ENCODE measurements at places on chromosomes 11 and 22. TPM values are rescaled to one million over a fixed set of nuclear protein-coding genes. Genes with fewer than 3 reads are reported as not detected.
A peak's percentile ranks its signal among the peaks of the same experiment; 100 is the strongest.

DNA sequence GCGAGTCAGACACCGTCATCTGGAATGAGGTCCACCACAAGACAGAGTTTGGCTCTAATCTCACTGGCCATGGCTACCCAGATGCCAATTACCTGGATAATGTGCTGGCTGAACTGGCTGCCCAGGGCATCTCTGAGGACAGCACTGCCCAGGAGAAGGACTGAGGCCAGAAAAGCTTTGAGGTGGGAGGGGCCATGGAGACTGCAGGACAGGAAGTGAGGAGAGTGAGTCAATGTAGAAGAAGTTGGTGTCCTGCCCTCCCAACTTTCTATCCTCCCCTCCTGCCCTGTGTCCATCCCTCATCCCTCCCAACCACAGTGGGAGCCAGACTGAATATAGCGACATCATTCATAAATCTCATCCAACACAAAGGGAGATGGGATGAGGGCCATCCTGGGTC, 8.0 kb downstream of the MPEG1 start:
- DNase-seq, result no peak
- H3K4me3 ChIP-seq, result no peak overlapping the region
- H3K36me3 ChIP-seq, result no peaks in the 10 kb centered on the region
- no peaks in the 10 kb centered on the region for H3K4me1 ChIP-seq

DNA sequence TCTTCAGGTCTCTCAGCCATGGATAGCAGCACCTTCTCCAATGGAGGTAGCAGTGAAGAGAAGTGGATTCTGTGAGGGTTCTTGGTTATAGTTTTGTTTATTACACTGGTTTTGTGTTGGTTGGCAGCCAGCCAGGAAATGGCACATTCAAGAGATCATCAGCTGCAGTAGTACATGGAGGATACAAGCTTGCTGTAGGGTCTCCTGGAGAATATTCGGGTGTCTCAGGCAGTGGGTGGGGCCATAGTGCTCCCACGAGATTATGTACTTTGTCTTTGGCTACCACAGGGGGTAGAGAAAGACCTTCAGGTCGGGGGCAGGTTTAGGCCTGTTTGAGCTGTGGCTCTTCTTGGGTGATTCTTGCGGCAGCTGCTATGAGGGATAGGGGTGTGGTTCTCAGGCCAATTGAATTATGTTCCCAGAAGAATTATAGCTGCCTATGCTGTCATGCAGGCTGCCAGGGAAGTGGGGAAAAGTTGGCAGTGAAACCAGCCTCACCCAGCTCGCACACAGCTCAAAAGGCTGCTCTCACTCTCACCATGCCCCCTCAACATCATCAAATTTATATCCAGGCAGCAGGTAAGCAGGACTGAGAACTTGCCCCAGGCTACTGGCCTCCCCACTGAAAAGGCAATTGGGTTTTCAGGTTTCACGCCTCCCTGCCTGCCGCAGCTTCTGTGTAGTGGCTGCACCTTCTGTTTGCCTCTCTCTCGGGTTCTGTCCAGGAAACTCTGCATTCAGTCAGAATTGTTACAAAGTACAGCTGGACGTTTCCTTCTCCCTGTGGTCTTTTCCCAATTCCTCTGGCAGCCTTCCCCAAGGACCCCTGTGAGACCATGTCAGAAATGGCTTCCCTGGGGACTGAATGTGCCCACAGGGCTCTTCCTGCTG, 435.5 kb downstream of the LUZP2 start:
- no peaks in the 10 kb centered on the region for H3K4me1 ChIP-seq
- H3K4me3 ChIP-seq, result no peak overlapping the region
- no peaks in the 10 kb centered on the region for H3K27me3 ChIP-seq
- H3K27ac ChIP-seq, result no peak overlapping the region
- H3K36me3 ChIP-seq, result no peaks in the 10 kb centered on the region

GRCh38 chr11:2099516-2100349, 39.5 kb downstream of the IGF2 start:
- no peaks in the 10 kb centered on the region for H3K4me1 ChIP-seq

DNA sequence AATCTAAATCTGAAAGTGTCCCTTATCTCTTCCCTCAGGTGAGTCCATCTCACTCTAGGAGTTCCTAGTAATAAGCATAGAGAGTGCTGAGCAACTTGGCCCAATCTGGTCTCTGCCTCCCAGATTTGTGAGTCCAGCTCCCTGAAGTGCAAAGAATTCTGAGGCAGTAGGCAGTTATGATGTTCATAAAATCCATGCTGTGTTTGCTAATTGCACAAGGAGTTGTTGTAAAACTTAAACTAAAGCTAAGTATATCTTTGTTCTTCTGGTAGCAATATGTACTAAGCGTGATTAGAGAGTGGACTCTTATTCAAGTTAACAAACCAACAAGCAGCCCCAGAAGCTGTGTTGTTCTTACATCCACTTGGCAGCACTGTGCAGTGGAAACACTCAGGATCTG, 7.6 kb upstream of the PTH start:
- no peak for DNase-seq
- H3K27me3 ChIP-seq, result no peaks in the 10 kb centered on the region
- no peak overlapping the region for H3K27ac ChIP-seq
- no peaks in the 10 kb centered on the region for H3K36me3 ChIP-seq
- H3K4me1 ChIP-seq, result no peaks in the 10 kb centered on the region
- no peak overlapping the region for H3K4me3 ChIP-seq

- peak overlapping the region; percentile 16 for H3K27ac ChIP-seq
- peaks cover 36% of the 10 kb centered on the region for H3K4me1 ChIP-seq
- no peak overlapping the region for H3K4me3 ChIP-seq
Observed at GRCh38 chr22:25536589-25536988, 27.9 kb upstream of the GRK3 start.

- DNase-seq, result peak; percentile 89
- no peak overlapping the region for H3K4me3 ChIP-seq
- no peaks in the 10 kb centered on the region for H3K27me3 ChIP-seq
- no peaks in the 10 kb centered on the region for H3K36me3 ChIP-seq
- H3K4me1 ChIP-seq, result peaks cover 11% of the 10 kb centered on the region
Observed at GRCh38 chr22:44351685-44352377, 39.1 kb upstream of the SHISAL1 start.

- H3K36me3 ChIP-seq, result no peaks in the 10 kb centered on the region
- no peaks in the 10 kb centered on the region for H3K27me3 ChIP-seq
- DNase-seq, result no peak
- H3K4me1 ChIP-seq, result no peaks in the 10 kb centered on the region
- no peak overlapping the region for H3K27ac ChIP-seq
- no peak overlapping the region for H3K4me3 ChIP-seq
Observed at GRCh38 chr11:36254713-36255112, 34.5 kb downstream of the COMMD9 start.

The MS4A3 gene
- not detected for total RNA-seq

- peaks cover 29% of the 10 kb centered on the region for H3K4me1 ChIP-seq
- no peak overlapping the region for H3K4me3 ChIP-seq
- H3K27me3 ChIP-seq, result no peaks in the 10 kb centered on the region
- H3K27ac ChIP-seq, result no peak overlapping the region
Observed at GRCh38 chr11:66338276-66339161, 2.3 kb upstream of the RIN1 start.

GRCh38 chr22:26239581-26239980, 70.3 kb downstream of the SEZ6L start:
- no peak overlapping the region for H3K27ac ChIP-seq
- H3K4me3 ChIP-seq, result no peak overlapping the region
- H3K4me1 ChIP-seq, result no peaks in the 10 kb centered on the region
- H3K27me3 ChIP-seq, result no peaks in the 10 kb centered on the region

GRCh38 chr11:65134952-65135632, 773 bp upstream of the SYVN1 start:
- DNase-seq, result peak; percentile 98
- H3K36me3 ChIP-seq, result peaks cover 30% of the 10 kb centered on the region
- peak overlapping the region; percentile 92 for H3K4me3 ChIP-seq
- peak overlapping the region; percentile 94 for H3K27ac ChIP-seq
- no peaks in the 10 kb centered on the region for H3K27me3 ChIP-seq

DNA sequence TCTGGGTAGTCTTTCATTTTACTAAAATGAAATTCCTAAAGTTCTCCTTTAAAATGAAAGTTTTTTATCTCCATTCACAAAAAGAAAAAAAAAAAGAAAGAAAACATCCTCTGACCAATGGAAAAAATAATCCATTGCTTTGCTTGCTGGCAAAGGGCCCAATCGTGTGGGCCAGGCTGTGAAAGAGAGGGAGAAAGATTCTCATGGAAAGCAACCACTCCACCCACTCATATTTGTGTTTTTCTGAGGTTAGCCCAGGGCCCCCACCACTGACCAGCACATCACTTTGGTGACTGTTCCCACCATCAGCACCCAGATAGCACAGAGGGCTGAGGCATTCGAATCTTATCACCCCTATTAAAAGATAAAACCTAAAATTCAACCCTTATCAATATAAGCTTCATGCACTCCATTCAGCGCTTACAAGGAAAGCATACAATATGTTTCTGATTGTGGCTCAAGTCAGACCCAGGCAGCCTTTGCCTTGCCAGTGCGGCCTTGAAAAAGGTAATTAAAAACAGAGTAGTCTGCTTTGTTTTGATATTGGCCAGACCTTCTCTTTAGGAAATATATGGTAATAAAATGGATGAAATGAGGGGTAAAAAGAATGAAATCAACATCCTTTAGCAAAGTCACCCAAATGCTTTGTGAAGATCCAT, 192.8 kb downstream of the ETS1 start:
- H3K27me3 ChIP-seq, result no peaks in the 10 kb centered on the region
- H3K27ac ChIP-seq, result no peak overlapping the region
- DNase-seq, result no peak

GRCh38 chr11:76654980-76655379, 15.6 kb downstream of the LRRC32 start:
- H3K27ac ChIP-seq, result peak overlapping the region; percentile 48
- no peaks in the 10 kb centered on the region for H3K36me3 ChIP-seq
- DNase-seq, result peak; percentile 53

GRCh38 chr22:29511126-29511862, 31.3 kb downstream of the NEFH start:
- no peaks in the 10 kb centered on the region for H3K4me1 ChIP-seq
- no peaks in the 10 kb centered on the region for H3K27me3 ChIP-seq
- DNase-seq, result no peak

GRCh38 chr11:46057489-46057888, 63.8 kb downstream of the PHF21A start:
- H3K27ac ChIP-seq, result no peak overlapping the region
- H3K4me3 ChIP-seq, result no peak overlapping the region
- no peaks in the 10 kb centered on the region for H3K36me3 ChIP-seq

The ANKRD13D gene
- 45.7 TPM for total RNA-seq

The TLCD5 gene
- total RNA-seq, result 4.1 TPM

The TSGA10IP gene
- not detected for total RNA-seq

DNA sequence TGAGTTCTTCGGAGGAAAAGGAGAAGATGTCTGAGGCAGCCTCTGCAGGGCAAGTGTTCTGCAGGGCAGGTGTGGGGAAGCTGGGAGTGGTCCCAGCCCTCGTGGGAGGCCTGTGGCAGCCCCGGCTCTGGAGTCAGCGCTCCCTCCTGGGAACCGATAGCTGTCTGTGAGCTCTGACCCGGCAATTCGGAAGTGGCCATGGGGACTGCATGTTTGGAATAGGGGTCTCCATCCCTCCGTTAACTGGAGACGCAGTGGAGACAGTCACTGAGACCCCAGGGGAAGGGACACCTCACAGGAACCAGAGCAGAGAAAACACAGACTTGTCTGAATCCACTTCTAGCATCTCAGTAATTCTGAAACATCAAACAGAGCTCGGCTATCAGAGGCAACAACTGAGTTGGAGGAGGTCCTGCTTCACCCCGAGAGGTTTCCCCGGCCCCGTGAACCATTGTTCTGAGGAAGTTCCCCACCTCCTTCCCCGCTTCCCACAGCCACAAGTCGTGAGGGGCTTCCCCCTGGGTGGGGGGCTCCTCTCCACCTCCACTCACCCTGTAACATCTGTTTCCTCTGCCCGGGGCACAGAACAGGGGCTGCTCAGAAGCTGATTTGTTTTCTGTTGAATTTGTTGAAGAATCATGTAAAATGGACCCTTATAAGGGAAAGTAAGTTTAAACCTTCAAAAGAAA, 99.6 kb downstream of the BRD1 start:
- H3K27me3 ChIP-seq, result peaks cover 23% of the 10 kb centered on the region
- no peak for DNase-seq
- no peak overlapping the region for H3K4me3 ChIP-seq
- H3K36me3 ChIP-seq, result no peaks in the 10 kb centered on the region
- H3K27ac ChIP-seq, result no peak overlapping the region

DNA sequence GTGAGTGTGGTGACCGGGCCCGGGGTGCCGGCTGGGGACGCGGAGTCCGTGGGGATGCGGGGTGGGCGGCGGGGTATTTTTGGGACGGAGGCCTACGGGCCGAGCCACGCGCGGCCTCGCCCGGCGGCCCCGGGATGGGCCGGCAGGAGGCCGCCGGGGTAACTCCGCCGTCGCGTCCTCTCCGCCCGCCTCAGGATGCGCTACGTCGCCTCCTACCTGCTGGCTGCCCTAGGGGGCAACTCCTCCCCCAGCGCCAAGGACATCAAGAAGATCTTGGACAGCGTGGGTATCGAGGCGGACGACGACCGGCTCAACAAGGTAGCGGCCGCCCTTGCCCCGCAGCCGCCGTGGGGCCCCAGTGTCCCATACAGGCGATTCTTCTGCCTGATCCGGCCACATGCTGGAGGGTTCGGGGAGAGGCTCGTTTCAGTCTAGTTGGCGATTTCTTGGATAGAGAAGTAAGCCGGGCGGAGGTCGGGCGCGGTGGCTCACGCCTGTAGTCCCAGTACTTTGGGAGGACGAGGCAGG, 337 bp downstream of the RPLP2 start:
- H3K4me1 ChIP-seq, result peaks cover 34% of the 10 kb centered on the region
- peak overlapping the region; percentile 91 for H3K27ac ChIP-seq
- peak overlapping the region; percentile 92 for H3K4me3 ChIP-seq
- DNase-seq, result no peak
- no peaks in the 10 kb centered on the region for H3K27me3 ChIP-seq
- peaks cover 22% of the 10 kb centered on the region for H3K36me3 ChIP-seq

The DDIAS gene
- total RNA-seq, result not detected

The DDI1 gene
- total RNA-seq, result not detected

DNA sequence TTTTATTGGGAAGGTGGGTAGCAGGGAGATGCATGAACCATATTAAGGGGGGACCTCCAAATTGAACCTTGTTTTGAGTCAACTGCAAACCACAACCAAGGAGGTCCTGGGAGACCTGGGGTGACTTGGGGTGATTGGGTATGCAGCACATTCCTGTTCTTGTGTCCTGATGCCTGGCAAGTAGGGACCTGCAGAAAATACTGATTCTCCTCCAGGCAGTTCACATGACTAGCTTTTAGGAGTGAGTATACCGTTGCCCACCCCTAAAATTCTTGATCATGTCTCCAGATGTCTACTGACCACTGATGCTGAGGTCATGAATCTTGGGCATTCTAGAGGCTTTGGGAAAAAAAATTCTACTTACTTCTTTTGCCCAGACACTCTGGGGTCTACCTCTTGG, 6.3 kb downstream of the EHF start:
- no peaks in the 10 kb centered on the region for H3K4me1 ChIP-seq
- H3K27me3 ChIP-seq, result no peaks in the 10 kb centered on the region
- no peak overlapping the region for H3K4me3 ChIP-seq
- no peak for DNase-seq

GRCh38 chr11:116553482-116553881, 219.3 kb downstream of the BUD13 start:
- H3K27me3 ChIP-seq, result no peaks in the 10 kb centered on the region
- no peak overlapping the region for H3K27ac ChIP-seq
- no peaks in the 10 kb centered on the region for H3K36me3 ChIP-seq
- H3K4me1 ChIP-seq, result no peaks in the 10 kb centered on the region

- H3K4me3 ChIP-seq, result no peak overlapping the region
- H3K4me1 ChIP-seq, result no peaks in the 10 kb centered on the region
- no peaks in the 10 kb centered on the region for H3K36me3 ChIP-seq
Observed at GRCh38 chr11:115298300-115299012, 205.8 kb downstream of the CADM1 start.
